Stimulated activated CD4-positive, alpha-beta T cell treated with anti-CD3 and anti-CD28 coated beads, Interleukin-1b, Interleukin-23, amount 100 ng/mL, for 1 hour (primary cell): ENCODE measurements at places on chromosomes 7 and 10.

- no peak for DNase-seq
Observed at GRCh38 chr7:46939089-46939488, 642.8 kb downstream of the TNS3 start.

- DNase-seq: no peak
Observed at GRCh38 chr7:69781412-69781846, 183.2 kb downstream of the AUTS2 start.

DNA sequence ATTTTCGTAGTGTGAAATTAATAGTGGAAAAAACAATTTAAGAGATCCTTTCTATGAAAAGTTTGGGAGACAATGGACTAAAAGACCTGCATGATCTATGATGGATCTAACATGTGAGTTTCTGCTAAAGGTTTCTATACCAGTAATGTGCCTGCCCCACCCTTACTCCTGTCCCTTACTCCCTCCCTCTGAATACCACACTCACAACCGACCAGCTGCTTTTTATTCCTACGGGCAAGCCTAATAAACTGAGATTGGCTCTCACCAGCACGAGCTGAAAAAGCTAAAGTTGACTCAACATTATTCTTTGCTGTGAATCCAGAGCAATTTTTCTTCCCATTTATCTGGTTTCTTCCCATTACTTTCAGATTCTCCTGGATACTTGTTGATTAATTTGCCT, 17.8 kb upstream of the REEP3 start:
- no peak for DNase-seq

DNA sequence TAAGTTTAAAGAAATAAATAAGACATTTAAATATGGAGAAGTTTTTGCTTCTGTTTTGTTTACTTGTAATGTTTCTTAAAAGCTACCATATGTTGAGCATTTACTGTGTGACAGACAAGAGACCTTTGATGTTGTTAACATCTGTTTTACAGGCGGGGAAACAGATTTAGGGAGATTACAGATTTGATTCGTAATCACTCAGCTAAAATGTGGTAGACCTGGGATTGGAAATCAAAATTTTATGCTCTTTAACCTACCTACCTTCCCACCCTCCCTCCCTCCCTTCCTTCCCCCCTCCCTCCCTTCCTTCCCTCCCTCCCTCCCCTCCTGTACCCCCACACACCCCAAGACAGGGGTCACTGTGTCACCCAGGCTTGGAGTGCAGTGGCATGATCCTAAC, 11.7 kb downstream of the LCOR start:
- DNase-seq: no peak

DNA sequence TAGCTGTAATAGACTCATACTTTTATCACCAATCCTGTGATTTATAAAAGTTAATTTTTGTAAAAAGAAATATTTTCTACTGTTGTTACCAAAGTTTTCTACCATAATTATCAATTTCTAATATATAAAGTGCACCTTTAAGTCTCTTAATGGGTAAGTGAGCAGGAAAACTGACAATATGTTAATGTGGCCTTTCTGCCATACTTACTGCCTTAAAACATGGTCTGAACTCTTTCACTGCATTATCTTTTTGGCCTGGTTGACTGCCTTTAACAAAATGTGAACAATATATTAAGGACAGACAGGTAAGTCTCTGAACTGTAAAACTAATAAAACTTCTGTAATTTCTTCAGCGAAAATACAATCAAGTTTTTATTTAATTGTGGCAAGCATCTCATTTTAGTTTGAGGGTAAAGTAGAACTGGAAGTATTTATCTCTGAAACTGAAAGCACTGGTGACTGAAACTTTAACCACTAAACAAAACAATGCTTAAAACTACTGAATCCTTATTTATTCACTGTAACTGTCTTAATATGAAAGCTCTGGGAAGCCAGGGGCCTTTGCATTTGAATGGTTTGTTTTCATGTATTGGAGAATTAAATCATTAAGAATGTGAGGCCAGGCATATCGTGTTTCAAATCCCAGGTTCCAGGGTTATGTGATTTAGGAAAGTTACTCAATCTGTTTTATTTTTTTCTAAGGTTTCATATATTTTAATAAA, 948.8 kb upstream of the POT1 start:
- DNase-seq: no peak

DNA sequence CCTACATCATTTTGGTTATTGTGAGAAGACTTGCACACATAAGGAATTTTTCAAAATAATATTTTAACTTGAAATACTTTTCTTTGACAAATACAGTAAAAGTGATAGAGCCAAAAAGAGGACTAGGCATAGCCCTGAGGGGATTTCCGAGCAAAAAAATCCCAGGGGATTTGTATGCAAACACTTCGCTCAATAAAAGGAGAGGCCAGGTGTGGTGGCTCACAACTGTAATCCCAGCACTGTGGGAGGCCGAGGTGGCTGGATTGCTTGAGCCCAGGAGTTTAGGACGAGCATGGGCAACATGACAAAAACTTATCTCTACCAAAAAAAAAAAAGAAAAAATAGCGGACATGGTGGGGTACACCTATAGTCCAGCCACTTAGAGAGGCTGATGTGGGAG, 193.0 kb downstream of the PCDH15 start:
- DNase-seq: no peak

DNA sequence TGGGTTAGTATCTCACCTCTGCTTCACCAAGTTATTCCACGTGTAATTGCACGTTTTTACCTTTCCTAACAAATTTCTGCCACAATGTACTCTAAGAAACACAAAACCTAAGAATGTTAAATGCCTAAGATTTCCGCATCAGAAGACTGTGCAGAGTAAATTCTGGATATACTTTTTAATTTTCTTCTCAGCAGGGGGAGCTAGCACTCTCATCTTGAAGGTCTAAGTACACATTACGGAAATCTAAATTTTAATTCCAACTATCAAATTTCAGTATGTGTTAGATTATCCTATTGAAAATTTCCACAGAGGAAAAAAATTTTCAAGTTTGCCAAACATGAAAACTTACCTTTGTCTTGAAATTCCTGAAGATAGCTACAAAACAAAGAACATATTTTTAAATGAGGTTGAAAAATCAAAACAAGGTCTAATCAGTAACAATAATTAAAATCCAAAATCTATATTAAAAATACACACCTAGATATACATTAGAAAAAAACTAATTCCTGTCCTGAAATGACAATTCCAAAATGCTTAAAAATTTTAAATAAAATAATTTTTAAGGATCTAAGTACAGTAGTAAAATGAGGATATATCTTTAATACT, 10.5 kb downstream of the SKAP2 start:
- no peak for DNase-seq

- no peak for DNase-seq
Observed at GRCh38 chr10:74988832-74989561, 122.5 kb upstream of the SAMD8 start.
